ENCODE measurements at places on chromosomes 11 and 22.

DNA sequence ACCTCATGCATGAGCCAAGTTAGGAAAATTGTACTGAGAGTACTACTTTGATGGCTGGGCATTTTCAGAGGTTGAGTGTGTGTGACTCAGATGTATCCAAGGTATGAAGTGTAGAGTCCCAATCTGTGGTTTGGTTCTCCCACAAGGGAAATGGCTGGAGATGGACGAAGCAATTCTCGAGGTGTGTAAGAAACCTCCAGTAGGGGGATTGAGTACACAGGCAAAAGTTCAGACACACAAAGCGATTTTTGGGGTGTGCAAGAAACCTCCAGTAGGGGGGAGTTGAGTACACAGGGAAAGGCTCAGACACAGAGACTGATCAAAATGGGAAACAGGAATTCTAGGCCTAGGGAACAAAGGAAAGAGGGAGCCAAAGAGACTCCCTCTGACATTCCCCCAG, 1536.3 kb downstream of the FAM181B start:
- DNase-seq: no peak

- peak; percentile 4 for DNase-seq
These were observed at the start of gene CNTN5 for GRCh38 chr11:99020352-99021225. CNTN5 (plus strand) TSS chr11:99020949.

- no peak for DNase-seq
These were observed 85.9 kb downstream of the GAB2 start for GRCh38 chr11:78331711-78332110.

DNA sequence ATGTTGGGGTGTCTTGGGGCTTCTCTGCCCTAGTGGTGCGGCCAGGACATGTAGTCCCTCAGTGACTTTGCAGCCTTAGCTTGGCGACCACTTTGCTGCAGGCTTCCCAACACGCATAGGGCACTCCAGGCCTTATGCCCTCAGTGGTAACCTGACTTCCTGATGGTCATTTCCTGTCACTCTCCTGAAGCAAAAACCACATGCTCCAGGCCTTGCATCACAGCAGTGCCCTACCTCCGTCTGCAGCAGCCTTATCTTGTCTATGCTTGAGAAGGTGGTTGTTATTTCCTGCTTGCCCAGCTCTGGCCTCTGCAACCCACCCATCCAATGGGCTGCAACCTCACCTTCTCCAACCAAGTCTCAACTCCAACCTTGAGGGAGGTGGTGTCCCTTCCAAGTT, 33.4 kb upstream of the PISD start:
- DNase-seq: no peak

DNA sequence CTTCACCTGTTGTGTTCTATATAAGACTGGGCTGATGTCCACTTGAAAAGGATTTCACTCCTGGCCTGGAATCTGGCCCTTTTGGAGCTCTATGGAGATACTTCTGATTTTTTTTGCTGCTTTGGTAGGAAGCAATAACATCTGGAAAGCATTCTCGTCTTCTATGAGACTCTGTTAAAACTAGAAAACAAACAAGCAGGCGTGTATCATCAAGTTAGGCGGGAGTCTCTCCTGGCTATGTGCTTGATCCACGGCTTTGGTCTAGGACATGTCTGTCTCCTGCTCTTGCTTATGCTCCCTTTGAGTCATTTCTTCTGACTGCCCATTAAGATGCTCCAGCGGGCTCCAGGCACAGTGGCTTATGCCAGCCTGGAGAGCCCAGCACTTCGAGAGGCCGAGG, 121.4 kb upstream of the TTC12 start:
- DNase-seq: no peak

- DNase-seq: no peak
These were observed 10.2 kb downstream of the SIRT3 start for GRCh38 chr11:225734-226453.

- no peak for DNase-seq
These were observed 32.3 kb downstream of the ACO2 start for GRCh38 chr22:41501209-41501608.

DNA sequence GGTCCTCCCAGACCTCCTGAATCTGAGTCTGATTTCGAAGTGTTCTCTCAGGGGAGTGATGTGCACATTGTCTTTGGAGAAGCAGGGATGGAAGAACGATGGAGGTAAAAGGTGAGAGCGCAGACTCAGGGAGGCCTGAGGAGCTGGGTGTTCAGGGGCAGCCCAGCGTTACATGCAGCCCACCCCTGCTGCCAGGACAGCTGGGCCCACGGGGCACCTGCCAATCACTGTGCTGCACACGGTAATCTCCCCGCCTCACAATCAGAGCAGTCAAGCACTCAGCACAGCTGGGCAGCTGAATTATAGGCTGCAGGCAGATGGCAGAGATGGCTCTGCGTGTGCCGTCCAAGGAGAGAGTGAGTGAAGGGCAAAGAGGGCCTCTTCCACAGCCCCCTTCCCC, 17.9 kb upstream of the HTR3A start:
- DNase-seq: no peak

- DNase-seq: no peak
These were observed 3.2 kb upstream of the WNT11 start for GRCh38 chr11:76209375-76209972.

GRCh38 chr11:24859801-24860300, 363.0 kb downstream of the LUZP2 start:
- no peak for DNase-seq

DNA sequence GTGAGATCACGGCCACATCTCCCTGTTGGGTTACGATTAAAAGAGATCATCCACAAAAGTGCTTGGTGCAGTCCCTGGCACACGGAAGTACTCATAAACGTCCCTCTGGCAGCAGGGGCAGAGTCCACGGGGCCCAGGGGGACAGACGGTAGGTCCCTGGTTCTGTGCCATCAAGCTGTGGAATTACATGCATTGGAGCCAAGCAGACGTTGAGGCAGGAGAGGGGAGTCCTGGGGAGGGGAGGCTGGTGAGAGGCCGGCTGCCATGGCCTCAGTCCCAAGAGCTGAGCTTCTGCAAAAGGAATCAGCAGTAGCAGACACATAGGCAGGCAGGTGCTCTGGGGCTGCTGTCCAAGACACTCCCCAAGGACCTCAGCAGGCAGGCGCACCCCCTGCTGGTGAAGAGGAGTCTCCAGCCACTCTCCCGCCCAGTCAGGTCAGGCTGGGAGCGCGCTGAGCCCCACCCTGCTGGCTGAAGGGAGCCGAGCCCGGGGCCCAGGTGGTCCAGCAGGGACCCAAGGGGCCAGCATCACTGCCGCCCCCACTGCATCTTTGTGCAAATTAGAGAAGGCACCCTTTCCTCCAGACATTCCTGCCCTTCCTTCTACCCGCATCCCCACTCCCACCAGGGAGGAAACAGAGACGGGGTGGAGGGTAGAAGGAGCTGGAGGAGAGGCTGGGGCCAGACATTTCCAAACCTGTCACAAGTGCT, 7.6 kb upstream of the KCTD17 start:
- DNase-seq: peak; percentile 50

DNA sequence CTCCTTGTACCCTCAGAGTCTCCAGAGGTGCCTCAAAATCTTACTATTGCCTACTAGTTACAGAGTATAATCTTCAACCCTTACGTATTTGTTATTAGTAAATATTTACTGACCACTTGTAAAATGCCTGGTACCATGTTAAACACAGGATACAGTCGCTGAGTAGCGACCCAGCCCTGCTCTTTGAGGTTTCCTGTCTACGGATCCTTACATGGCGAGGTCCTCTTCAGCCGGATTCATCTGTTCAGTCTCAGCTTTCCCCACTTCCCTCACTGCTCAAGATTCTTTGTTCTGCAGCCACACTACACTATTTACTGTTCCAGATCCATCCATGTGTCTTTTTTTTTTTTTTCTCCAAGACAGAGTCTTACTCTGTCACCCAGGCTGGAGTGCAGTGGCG, 13.2 kb upstream of the TTC36 start:
- DNase-seq: no peak

- DNase-seq: no peak
These were observed 4.3 kb downstream of the TOB2 start for GRCh38 chr22:41442240-41442792.

GRCh38 chr11:69878144-69878883, 59.1 kb upstream of the FGF3 start:
- DNase-seq: no peak

DNA sequence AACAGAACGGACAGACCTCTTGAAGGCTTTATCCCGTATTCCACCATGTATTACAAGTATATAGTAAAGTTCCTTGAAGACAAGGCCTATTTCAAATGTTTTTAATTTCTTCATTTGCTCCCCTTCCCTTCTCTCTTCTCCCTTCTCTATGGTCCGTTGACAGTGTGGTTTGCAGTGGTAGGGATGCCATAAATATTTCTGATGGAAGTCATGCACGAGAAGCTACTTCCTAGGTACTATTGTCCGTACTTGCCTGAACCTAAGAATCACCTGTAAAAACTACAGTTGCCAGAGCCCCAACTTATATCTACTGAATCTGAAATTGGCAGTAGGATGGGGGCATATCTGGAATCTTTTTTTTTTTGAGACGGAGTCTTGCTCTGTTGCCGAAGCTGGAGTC, 2.8 kb downstream of the PISD start:
- no peak for DNase-seq

GRCh38 chr11:68021167-68021787, 9.2 kb upstream of the NDUFS8 start:
- no peak for DNase-seq

GRCh38 chr11:114264381-114264780, 31.8 kb upstream of the NNMT start:
- no peak for DNase-seq

GRCh38 chr11:100682247-100682969, 4.7 kb upstream of the ARHGAP42 start:
- no peak for DNase-seq

GRCh38 chr22:30483169-30483568, 11.4 kb upstream of the SEC14L3 start:
- no peak for DNase-seq

- DNase-seq: no peak
These were observed 214.5 kb upstream of the UBASH3B start for GRCh38 chr11:122440811-122441665.

GRCh38 chr11:4093519-4094347, 866 bp upstream of the RRM1 start:
- no peak for DNase-seq

- DNase-seq: no peak
These were observed 148.7 kb upstream of the ISX start for GRCh38 chr22:34917239-34917638.

DNA sequence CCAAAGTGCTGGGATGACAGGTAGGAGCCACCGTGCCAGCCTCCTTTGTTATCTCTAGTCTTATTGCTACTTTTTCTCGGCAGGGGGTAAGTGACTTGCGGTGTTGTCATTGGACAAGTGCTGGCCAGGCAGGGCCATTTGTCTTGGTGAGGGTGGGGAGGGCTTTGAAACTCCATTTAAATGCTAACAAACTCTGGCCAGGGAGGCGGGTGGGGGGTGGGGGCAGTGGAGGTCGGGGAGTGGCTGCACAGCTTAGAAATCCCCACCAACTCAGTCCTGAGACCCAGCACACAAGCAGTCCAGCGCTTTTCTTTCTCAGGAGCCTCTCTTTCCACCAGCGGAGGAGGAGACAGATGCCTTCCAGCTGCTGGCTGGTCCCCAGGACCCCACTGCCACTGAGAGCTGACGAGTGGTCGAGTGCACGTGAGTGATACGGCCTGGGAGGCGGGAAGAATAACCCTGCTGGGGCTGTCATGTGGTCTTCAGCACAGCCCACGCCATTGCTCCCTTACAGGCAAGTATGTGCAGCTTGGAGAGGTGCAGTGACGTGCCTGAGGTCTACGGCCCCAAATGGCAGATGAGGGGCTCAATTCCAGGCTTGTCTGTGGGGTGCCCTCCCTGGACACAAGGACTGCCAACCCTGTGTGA, 24.2 kb upstream of the OSBPL5 start:
- DNase-seq: no peak

GRCh38 chr11:92702805-92703448, 266.5 kb upstream of the MTNR1B start:
- no peak for DNase-seq

- DNase-seq: no peak
These were observed 39.0 kb downstream of the PAMR1 start for GRCh38 chr11:35486446-35486845.

GRCh38 chr22:24775769-24776492, 1.4 kb upstream of the PIWIL3 start:
- no peak for DNase-seq

DNA sequence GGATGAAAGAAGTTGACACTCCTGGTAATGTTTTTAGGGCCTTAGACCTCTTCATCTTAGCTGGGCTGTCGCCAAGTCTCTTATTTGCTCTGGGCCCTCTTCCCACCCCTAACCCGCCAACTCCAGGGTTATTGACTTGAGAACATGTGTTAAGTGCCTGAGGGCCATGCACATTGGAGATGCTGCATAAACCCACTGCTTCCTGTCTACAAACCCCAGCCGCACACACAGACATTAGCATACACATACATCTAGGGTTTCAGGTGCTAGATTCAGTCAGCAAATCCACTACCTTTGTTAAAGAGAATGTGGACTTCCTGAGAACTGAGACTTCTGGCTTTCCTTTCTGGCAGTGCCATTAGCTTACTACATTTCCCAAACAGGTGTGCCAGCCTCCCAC, 817 bp downstream of the PANX3 start:
- DNase-seq: no peak

DNA sequence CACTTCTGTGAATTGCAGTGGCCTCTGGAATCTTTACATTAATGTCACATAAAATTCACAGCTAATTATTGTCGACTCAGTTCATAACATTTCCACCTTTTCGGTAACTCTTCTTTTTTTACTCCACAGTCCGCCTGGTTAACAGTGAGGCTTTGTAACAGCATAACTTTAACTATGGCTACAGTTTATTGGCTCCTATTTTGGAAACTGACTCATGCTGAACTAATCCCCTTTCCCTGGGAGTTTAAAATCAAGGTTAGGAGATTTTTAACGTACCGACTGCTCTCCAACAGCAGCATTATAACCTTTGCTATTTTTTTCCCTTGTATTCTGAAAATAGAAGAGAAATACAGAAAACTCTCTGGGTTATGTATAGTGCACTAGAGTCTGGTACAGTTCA, 3.2 kb upstream of the POGLUT3 start:
- DNase-seq: no peak

GRCh38 chr11:115179636-115180035, 324.6 kb downstream of the CADM1 start:
- DNase-seq: no peak

DNA sequence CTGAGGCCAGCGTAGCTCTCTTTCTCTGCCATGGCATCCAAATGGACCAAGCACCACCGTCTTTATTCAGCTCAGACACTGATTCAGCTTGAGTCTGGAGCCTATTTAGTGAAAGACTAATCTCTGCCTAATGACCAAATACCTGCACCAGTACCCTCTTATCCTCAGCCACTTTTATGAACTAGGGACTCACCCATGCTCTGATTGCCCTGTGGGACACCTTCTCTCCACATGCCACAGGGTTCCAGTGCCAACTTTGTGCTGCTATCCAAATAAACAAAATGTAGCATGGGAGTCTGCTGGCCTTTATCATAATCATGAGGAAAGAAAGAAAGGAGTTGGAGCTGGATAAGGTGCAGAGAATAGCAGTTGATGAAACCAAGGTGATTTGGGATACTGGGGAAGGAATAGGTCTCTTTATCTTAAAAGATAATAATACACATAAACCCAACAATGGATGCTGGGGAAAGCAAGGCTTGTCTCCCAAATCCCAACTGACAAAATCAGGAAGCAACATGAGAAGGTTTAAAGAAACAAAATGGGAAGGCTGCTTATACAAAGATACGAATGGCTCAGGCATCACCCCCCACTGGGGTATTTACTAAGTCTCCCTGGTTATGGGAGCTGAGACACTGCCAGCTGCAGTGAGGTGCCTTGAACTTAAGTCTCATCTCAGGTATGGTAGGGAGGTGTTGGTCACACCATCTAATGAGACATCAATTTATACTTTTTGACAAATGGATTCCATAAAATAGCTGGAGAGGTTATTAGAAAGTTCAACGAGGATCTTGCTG, 63.3 kb downstream of the SYT9 start:
- DNase-seq: no peak

- DNase-seq: no peak
These were observed 10.6 kb downstream of the TMPRSS13 start for GRCh38 chr11:117918366-117919255.
